ENCODE measurements at places on chromosomes 6 and 20.

- DNase-seq: peak; percentile 79
Observed at GRCh38 chr6:26270903-26271667, 93.9 kb upstream of the BTN3A2 start.

GRCh38 chr20:44961011-44961869, 1.0 kb upstream of the TOMM34 start:
- DNase-seq: no peak

- peak; percentile 59 for DNase-seq
Observed at GRCh38 chr6:26183581-26184366, 96.5 kb downstream of the HFE start.

GRCh38 chr20:9279918-9280401, 211.1 kb downstream of the PLCB4 start:
- no peak for DNase-seq

GRCh38 chr6:11120271-11121005, 8.9 kb upstream of the ERVFRD-1 start:
- no peak for DNase-seq

DNA sequence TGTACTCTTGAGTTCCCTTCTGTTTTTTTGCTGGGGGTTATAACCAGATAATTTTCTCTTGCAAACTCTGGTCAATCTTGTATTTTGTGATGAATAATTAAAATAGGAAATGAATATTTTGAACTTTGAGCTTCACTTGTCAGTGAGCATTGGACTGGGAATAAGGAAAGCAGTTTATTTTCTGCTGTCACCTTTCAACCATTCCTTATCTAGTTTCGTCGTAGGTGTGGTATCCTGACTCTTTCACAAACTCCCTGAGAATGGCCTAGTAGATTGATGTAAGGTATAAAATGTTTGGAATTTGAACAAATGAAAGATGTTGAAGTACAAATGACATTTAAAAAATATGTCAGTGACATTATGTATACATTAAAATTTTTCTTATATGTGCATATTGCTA, 98.0 kb downstream of the ZFAND3 start:
- no peak for DNase-seq

GRCh38 chr6:7468382-7469081, 72.9 kb upstream of the DSP start:
- DNase-seq: no peak

DNA sequence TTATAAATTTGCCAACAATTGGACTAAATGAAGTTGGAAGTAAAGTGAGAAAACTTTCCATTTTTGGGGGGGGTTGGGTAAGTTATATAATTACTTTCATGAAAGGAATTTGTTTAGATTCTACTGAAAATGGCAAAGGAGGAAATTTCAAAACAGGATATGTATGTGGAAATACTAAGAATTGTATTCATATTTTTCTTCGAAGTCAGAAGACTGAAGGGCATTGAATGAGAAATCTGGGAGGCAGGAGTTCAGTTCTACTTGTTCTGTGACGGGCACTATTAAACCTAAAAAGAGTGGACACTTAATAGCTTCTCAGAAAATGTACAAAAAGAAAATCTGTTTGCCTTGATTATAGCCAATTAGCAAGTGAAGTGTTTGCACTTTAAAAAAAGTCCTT, 114.7 kb downstream of the PRIM2 start:
- DNase-seq: no peak

DNA sequence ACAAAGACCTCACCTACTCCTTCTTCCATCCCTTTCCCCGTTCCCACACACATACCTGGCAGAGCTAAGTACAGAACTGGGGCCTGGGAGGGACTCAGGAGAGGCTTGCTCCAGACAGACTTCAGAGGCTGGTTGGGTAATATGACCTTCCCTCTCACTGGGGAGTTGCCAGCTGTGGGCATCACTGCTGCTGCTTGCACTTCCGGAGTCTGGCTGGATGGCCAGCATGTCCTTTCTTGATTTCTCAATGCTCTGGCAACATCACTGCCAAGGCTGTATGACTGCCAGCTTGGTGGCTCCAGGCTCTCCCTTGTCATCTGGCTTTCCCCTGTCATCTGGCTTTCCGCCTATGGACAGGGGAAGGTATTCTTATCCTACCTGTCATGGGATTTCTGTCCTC, 47.8 kb downstream of the CDH22 start:
- no peak for DNase-seq

GRCh38 chr6:74518035-74518434, 687.8 kb downstream of the COL12A1 start:
- DNase-seq: no peak
